ENCODE measurements at places on chromosomes 1 and 21.

- no peak for DNase-seq
Measured at GRCh38 chr1:22609291-22609690, 27.1 kb upstream of the C1QA start.

- no peak for DNase-seq
Measured at GRCh38 chr1:221760911-221761310, 19.0 kb upstream of the DUSP10 start.

- DNase-seq = no peak
Measured at GRCh38 chr1:248733566-248733965, 22.0 kb downstream of the LYPD8 start.

- no peak for DNase-seq
Measured at GRCh38 chr1:200707116-200707515, 31.6 kb upstream of the CAMSAP2 start.

DNA sequence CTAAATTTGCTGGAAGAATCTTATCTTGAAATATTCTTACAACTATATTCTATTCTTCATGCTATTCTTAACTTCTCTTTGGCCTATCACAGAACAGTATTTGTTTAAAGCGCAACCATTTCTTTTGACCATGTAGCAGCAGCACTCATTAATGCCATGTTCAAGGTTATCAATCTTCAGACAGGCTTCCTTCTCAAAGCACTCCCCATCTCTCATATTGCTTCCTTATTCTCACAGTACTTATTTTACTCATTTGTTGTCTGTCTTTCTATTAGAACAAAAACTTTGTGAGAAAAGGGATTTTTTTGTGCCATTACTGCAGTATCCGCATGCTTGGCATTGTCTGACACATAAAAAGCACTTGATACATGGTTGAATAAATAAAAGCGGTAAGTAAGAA lies 89.7 kb downstream of the ATP1B1 start:
- no peak for DNase-seq

- no peak for DNase-seq
Measured at GRCh38 chr1:27633298-27633610, 1.7 kb downstream of the FGR start.

DNA sequence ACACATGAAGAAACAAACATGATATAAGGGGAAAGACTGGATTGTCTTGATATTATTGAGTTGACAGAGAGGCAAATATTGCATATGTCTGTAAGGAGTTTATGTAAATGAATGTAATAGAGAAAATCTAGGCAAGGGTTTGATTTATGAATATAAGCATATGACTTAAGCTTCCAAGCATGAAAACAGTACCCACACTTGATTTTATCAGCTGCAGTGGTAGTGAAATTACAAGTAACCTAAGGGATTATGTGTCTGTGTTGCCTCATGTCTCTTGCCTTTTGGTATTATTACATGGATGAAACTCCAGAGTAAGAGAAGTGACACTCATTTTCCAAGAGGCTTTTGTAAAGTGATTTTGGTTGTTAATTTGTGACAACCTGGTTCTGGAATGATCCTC lies 1678.9 kb downstream of the KCNT2 start:
- DNase-seq = no peak

GRCh38 chr1:58845942-58846341 lies 62.1 kb upstream of the JUN start:
- DNase-seq = no peak

DNA sequence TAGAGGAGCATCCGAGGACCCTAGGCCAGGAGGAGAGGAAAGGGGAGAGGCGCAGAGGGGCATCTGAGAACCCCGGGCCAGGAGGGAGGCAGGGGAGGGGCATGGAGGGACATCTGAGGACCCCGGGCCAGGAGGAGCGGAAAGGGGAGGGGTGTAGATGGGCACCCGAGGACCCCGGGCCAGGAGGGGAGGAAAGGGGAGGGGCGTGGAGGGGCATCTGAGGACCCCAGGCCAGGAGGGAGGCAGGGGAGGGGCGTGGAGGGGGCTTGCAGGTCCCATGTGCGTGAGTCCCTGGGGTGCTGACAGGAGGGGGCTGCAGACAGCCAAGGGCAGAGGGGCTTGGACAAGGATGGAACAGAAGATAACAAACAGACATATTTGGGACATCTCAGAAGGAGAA lies 190.0 kb upstream of the ARHGEF16 start:
- no peak for DNase-seq

GRCh38 chr21:36923270-36923669 lies 43.2 kb downstream of the HLCS start:
- DNase-seq = no peak

DNA sequence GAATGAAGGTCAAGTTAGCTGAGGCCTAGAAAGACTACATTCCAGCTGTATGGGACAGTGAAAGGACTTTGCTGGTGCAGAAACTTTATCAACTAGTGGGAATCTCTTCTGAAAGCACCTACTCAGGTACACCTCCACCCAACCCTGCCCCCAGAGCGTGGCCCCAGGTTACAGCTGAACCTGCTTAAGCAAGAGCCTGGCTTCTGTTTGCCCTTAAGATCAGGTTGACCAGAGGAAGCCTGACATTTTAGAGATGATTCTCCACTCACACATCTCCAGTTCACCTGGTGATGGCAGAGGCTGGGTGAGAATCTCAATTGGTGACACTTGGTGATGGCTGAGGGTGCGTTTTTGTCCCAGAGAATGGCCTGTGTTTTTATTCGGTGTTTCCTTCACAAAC lies 24.0 kb downstream of the ELAPOR1 start:
- no peak for DNase-seq

DNA sequence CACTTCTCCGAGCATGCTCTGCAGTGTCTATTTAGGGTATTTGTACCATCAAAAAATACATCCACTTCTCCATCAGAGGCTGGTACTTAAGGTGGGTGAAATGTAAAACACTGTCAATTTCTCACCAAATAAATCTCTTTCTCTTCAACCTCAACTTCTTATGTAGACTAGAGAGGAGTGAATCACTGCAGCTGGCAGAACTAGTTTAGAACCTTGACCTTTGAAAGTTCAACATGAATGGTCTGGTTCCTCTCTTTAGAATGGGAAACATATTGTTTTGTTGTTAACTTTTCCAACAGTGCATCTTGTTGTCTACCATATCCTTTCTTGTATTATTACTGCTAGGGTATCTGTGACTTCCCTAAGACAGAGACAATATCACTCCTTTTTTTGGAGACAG lies 20.1 kb upstream of the SLC44A5 start:
- DNase-seq = no peak

DNA sequence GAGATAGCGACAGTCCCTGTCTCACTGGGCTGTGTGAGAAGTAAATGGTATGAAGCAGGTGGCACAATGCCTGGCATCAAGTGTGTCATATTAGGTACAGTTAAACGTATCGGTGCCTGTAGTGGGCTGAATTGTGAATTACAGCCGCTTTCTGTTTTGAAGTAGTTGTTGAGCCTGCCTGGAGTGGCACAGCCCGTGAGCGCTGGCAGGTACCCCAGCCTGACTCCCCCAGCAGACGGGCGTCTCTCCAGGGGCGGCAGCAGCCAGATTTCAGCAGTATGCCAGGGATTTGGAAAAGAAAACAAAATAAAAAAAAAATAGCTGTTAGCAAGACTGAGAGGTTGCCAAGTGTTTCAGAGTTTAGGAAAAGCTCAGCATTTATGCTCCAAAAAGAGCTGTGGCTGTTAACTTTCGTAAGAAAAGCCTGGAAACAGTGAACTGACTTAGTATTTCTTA lies 26.6 kb upstream of the GPR153 start:
- DNase-seq = no peak

DNA sequence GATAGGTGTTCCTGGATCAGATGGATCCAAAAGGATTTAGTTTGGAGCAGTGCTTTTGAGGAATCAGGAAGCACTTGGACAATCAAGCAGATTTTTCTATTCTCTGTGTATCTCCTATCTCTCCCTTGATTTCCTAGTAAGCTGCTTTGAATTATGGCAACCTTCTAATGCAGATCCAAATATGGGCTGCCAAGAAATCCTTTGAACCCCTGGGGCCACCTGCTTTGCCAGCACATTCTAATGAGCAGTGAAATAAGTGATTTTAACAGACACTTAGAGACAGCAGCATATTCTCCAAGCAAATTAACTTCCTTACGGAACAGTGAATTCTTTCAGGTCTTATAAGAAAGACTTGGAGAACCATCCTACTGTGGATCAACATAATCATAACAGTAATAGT lies 195.4 kb downstream of the GPR52 start:
- no peak for DNase-seq

- no peak for DNase-seq
Measured at GRCh38 chr1:52111492-52111891, 30.4 kb upstream of the ZFYVE9 start.

DNA sequence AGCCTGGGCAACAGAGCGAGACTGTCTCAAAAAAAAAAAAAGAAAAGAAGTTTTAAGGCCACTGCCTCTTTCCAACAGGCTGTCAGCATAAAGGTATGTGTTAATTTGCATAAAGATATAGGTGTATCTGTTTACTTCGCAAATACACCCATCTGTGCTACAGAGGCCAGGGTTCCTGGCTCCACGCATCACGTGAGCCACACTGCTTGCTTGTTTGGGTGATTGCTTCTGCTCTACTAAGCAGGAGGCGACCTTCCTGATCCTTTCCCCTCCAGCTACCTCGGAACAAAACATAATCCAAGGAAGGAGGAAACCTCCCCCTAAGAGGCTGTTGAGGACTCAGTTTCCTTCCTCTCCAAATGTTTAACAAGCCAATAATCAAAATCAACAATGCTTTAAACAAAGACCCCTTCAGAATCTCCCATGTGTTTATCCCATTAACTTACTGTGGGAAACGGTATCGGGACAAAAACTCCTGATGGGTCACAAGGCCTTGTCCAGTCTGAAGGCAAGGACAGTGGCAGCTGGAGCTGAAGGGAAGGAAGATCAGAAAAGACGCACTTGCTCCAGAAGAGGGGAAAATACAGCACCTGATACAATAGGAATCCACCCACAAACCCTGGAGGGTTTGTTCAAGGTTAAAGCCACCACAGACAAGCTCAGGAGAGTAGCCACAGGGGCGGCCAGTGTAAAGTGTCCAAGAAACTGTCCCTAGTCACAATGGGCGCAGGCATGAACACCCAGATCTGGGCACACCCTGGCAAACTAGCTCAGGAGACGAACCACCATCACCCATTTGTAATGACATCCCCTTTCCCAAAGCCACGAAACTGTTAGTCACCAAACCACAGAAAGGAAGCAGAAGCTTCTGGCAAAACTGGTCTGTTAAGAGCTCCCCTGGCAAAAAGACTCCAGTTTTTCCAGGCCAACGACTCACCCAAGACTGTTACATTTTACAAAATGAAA lies 17.2 kb downstream of the CTNNBIP1 start:
- DNase-seq = no peak

Data from CD4-positive, alpha-beta T cell treated with Interleukin-10 for 1 hour (primary cell).